ENCODE measurements at places on chromosomes 4 and X. TPM values are rescaled to one million over a fixed set of nuclear protein-coding genes. Genes with fewer than 3 reads are reported as not detected.

- no peak for DNase-seq
These were observed 12.9 kb upstream of the CENPVL1 start for GRCh38 chrX:51697397-51697796.

GRCh38 chr4:35604252-35604651 lies 640.1 kb downstream of the ARAP2 start:
- no peak for DNase-seq

CXorf51B gene
- not detected for total RNA-seq

DNA sequence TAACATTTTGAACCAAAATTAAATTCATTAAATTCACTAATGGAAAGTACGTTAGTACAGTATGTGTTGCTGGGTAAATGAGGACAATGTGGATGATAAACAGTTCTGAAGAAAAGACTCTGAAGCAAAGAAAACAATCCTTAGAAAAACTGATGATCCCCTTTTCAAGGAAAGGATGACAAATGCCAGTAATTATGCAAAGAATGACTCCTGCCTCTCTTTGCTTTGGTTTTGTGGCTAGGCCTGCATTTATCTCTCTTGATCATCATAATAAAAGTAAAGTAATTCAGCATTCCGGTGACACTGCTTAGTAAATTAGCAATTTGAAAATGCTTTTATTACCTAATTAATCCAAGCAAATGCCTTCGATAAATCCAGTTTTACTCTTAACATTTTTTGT lies 652.2 kb upstream of the DIPK2B start:
- DNase-seq = no peak

IL13RA2 gene
- total RNA-seq = 0.57 TPM

- no peak for DNase-seq
These were observed 52.1 kb upstream of the MSANTD1 start for GRCh38 chr4:3196670-3197359.

PGAM4 gene
- total RNA-seq = not detected

HOPX gene
- total RNA-seq = not detected

DNA sequence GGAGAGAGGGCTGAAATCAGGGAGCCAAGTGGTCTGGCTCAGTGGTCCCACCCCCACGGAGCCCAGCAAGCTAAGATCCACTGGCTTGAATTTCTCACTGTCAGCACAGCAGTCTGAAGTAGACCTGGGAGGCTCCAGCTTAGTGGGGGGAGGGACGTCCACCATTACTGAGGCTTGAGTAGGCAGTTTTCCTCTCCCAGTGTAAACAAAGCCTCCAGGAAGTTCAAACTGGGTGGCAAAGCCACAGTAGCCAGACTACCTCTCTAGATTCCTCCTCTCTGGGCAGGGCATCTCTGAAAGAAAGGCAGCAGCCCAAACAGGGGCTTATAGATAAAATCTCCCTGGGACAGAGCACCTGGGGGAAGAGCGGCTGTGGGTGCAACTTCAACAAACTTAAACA lies 88.1 kb downstream of the NPFFR2 start:
- DNase-seq = no peak

DNA sequence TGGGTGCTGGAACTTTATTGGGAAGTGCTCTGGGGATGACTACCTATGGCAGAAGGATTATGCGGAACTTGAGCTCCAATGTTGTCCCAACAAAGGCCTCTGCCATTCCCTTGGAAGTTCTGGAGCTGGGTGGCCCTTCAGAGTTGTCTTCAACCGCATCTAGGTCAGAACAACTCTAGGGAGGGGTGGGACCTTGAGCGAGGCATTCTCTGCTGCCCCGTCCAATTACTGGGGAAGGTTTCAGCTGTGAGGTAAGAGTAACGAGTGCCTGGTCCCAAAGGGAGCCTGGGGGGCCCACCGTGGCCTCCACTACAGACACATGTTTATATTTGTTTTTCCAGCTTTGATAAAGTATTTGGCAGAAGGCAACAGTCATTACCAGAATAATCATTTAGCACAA lies 79.4 kb downstream of the MAOA start:
- DNase-seq = no peak

GRCh38 chr4:152577708-152578396 lies 42.0 kb upstream of the FBXW7 start:
- DNase-seq = no peak

EFHC2 gene
- 1.2 TPM for total RNA-seq

DNA sequence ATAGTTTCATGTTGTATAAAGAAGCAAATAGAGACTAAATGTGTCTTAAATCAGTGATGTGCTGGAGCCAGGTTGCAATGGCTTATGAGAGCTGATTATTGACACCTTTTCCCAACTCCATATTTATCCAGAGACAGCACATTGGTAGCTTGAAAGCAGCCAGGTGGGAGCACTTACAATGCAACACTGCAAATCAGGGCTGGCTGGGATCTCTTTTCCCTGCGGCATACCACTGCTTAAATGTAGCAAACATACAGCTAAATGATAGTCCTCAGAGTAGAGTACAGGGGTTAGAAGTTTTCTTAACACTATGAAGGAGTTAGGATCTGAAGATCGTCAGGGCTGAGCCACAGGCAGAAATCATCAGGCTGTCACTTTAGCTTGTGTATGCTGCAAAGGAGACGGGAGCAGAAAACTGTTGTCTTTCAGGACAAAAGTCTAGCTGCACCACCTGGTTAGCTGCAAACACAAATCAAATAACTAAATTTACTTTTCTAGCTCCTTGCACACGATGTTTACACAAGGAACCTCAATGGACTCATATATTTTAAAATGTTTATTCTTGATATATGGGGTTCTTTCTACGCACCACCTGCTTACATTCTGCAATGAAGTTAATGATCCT lies 527.3 kb downstream of the TLL1 start:
- DNase-seq = no peak

PNMA6F gene
- total RNA-seq = not detected

DNA sequence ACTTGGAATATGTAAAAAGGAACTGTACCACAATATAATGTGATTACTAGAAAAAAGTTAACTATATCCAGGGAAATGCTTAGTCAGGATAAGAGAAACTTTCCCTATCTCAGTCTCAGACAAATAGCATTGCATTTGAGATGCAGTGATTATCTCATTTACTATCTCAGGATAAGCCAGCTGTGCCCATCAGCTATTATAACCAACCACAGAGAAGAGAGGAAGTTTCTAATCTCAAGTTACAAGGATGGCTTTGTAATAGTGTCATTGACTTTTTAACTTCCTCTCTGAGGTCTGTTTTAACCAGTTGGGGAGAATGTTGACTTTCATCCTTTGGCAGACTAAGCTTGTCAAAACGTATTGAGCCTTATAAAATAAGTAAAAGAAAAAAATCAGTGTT lies 56.5 kb downstream of the SNX25 start:
- no peak for DNase-seq

DNA sequence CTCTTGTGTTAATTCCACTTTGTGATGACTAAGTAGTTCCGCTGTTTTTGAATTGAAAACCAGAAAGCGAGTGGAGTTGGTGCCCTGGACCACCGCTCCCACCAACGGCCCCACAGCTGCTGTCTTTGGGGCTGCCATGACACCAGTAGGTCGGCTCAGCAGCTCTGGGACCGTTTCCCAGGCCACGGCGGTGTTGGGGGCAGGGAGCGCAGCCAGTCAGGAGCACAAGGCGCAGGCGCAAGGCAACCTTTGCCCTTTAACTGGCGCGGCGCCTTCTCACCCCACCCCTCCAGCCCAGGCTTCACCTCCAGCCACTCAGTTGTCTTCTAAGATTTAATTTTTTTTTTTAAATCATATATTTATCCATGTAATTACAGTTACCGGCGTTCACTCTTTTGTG lies at the start of gene GK2:
GK2 (minus strand) TSS at position 166 of the 400 bp plus-strand sequence; CDS start at position 138, 28 bp downstream.
- no peak for DNase-seq

ABCB7 gene
- total RNA-seq = 29.1 TPM

All from neural crest cell (in vitro differentiated cells).